ENCODE measurements at places on chromosomes 13 and 19.

DNA sequence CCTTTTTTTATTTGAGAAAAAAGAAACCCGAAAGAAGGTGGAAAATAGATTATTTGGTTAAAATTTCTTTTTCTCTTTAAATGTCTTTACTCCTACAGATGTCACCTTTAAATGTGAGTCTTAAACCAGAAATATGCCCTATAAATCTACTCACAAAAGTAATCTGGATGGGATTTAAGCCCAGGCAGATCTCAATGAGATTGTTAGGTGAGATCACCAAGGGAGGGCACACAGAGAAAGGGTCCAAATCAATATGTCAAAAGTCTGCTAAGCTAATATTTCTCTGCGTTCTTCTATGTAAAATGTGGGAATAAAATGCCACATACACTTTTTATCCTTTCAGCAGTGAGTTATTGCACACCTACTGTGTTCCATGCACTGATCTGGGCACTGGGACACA lies 32.9 kb downstream of the WASF3 start:
- DNase-seq, result no peak

- DNase-seq, result no peak
Measured at GRCh38 chr13:68026077-68026476, 795.9 kb upstream of the PCDH9 start.

GRCh38 chr13:44730851-44731250 lies 154.7 kb upstream of the TSC22D1 start:
- DNase-seq, result no peak

GRCh38 chr13:110562036-110562597 lies 595 bp upstream of the RAB20 start:
- DNase-seq, result peak; percentile 14

DNA sequence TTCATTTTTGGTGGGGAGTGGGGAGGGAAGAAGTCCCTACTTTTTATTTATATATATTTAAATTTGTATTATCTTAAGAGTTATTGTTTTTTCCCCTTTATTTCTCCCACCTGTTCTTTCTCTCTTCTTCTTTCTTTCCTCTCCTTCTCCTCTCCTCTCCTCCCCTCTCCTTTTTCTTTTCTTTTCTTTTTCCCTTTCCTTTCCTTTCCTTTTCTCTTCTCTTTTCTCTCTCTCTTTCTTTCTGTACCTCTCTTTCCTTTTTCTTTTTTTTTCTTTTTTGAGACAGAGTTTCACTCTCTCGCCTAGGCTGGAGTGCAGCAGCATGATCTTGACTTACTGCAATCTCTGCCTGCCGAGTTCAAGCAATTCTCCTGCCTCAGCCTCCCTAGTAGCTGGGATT lies 1.9 kb downstream of the BCKDHA start:
- DNase-seq, result no peak

DNA sequence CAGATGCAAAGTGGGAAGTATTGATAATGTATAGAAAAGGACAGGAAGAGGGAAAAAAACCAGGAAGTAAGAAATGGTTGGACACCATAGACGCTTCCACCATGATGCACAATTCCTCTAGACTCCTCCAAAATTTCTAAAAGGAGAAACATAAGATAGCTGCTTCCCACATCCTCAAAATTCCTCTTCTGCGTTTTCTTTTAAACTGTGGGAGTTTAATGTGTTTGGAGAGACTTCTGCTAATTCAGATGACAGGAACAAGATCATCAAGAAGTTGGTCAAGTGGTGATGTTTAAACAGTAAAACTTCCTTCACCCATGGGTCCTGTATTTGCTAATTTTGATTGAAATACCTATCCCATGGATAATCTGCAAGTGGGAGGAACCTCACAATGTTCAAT lies 130.2 kb downstream of the IRS2 start:
- no peak for DNase-seq

- DNase-seq, result no peak
Measured at GRCh38 chr19:54696117-54696548, 28.1 kb upstream of the KIR3DL3 start.

DNA sequence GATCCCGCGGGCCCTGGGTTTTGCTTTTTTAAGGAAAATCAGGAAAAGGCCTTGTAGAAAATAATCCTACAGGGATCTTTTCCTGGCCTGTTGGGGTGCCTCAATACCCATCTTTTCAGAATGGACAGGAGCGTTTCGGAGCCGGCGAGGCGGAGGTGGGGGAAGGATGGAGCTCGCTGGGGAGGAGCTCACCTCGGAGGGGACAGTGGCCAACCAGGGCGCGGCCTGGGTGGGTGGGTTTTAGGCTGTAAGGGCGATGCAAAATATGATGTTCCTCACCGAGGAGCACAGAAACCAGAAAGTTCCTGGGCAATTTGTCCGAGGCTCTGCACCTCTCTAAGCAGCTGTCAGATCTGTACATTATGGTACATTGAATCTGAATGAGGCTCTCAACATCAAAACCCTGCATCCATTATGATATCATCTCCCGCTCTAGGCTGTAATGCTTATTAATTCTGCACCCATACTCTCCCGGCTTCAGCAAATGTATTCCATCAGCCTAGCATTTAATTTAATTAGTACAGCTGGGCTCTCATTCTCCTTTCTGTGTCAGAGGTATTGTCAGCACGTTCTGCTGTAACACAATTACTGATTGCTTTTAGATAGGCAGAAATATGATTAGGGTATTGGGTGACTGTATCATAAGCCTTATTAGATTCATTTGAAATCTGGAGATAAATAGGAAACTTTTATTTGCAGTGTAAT lies 90.3 kb upstream of the SOX1 start:
- no peak for DNase-seq

DNA sequence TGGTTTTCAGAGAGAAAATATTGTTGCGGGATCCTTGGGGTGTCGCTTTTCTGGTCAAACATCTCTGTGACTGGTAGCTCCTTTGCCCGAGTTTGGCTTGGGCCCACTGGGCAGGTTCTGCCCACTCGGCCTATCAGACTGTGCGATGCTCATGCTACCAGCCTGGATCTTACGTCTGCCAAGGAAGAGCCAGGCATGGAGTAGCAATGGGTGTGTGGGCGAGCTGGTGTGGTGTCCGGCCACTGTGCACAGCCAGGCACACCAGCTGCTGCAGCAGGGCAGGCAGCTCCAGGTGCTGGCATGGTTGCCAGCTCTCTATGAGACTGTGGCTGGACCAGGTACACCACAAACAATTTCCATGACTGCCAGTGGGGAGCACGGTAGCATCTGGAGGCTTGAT lies 1351.8 kb upstream of the PCDH20 start:
- no peak for DNase-seq

GRCh38 chr19:42132851-42133528 lies 744 bp upstream of the POU2F2 start:
- DNase-seq, result peak; percentile 80

DNA sequence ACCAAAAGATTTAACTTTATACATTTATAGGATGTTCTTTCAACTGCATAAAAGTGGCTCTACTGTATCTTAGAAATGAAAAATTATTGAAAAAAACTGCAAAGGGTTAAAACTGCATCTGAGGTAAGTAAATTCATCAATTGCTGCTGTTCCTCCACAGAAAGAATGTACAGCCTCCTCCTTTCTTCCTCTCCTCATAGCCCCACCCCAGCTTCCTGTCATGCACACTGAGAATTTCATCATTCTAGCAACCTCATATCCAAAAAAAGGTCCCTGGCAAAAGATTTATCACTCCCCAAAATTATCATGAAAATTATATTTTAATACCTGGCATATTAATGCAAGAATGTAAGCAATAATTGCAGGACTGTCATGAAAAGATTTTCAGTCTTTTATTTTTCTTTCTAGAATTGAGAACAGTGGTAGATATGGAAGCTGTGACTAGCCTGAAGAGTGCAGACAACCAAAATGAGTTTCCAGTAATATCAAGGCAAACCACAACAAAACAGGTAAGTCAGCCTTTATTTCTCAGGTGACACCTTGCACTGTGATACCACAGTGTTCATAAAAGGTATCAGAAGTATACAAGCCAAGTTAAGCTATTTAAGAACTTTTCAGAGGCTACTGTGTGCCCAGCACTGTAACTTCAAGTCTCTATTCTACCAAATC lies 110.8 kb downstream of the SUCLA2 start:
- DNase-seq, result no peak

GRCh38 chr13:93244141-93244917 lies 17.7 kb downstream of the GPC6 start:
- DNase-seq, result no peak

- DNase-seq, result no peak
Measured at GRCh38 chr19:16363852-16364230, 39.2 kb downstream of the KLF2 start.

DNA sequence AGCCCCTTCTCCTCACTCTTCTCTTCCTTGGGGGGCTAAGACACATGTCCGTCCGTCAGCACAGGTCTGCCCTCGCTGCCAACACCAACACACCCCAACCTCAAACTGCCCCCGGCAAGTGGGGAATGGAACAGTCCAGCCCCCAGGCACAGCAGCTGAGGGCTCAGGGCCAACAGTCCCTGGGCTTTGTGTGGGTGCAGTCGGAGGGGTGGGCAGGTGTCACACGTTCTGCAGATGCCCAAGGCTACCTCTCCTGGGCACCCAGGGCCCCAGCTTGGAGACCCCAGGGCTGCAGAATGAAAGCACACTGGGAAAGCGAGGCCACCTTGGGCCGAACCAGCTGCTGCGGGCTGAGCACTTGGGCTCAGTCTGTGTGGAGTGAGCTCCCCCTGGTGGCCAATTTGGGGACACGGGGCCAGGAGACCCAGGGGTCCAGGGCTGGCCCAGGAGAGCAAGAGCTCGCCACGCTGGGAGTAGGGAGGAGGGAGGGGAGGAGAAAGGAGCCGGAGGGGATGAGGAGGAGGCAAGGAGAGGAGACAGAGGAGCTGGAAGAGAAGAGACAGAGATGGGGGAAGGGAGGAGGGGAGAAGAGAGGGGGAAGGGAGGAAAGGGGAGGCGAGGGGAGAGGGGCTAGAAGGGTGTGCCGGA lies 14.0 kb upstream of the ATP8B3 start:
- peak; percentile 82 for DNase-seq

DNA sequence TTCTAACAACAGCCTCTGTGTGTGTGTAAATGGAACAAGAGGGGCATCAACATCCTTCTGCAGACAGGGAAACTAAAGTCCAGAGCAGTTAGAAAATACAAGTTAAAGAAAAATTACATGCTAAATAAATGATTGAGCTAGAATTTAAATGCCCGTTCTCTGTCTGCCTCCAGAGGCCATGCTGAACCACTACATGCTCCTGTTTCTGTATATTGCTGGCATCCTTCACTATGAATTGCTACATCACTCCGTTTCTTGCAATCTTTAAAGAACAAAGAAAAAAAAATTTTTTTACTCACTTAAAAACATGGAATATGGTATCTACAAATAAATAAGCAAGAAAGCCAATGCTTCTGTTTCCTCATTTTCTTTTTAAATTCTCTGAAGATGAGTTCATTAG lies 47.9 kb downstream of the DCT start:
- DNase-seq, result no peak

GRCh38 chr13:48221686-48222187 lies 11.3 kb upstream of the ITM2B start:
- DNase-seq, result no peak

DNA sequence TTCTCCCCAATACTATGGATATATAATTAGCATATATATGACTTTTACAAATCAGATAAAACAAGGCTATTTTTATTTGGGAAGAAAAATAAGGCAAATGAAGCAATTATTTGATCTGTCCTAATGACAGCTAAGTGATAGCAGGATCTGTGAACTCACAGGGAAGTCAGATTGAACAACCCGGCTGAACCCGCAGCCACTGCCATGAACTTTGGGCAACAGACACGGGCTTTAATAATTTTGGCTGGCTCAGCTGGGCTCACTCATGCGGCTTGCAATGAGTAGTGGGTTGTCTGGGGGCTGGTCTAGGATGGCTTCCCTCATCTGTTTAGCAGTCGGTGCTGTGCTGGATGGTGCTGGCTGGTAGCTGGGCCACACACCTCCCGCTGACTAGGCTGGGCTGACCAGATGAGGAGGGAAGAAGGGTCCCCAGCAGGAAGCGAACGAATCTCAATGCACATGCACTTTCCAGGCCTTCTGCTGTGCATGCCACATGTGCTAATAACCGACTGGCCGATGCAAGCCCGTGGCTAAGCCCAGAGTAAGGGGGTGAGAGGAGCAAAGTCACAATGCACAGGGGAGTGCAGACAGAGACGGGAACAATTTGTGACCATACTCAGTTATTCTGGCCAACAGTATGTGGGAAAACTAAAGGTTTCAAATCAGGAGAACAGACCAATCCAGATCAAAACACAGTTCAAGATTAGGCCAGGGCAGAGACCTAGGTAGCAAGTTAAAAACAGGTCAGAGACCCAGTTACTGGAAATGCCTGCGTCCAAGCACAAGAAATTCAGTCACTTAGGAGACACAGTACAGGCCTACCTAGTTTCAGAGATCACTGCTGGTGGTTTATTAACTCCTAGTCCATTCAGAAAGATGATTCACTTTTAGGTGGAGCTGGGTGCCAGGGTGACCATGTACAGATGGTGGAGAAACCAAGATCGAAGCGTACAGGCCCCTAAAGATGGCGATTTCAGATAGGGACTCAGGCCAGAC lies 22.3 kb downstream of the CRYL1 start:
- no peak for DNase-seq

Data from activated CD4-positive, alpha-beta T cell treated with anti-CD3 and anti-CD28 coated beads, Interleukin-2, amount 10 ng/mL, durations not matched to agents 7 days and 5 days (primary cell).